T follicular helper cell (primary cell): ENCODE measurements at places on chromosomes 5 and 9.

DNA sequence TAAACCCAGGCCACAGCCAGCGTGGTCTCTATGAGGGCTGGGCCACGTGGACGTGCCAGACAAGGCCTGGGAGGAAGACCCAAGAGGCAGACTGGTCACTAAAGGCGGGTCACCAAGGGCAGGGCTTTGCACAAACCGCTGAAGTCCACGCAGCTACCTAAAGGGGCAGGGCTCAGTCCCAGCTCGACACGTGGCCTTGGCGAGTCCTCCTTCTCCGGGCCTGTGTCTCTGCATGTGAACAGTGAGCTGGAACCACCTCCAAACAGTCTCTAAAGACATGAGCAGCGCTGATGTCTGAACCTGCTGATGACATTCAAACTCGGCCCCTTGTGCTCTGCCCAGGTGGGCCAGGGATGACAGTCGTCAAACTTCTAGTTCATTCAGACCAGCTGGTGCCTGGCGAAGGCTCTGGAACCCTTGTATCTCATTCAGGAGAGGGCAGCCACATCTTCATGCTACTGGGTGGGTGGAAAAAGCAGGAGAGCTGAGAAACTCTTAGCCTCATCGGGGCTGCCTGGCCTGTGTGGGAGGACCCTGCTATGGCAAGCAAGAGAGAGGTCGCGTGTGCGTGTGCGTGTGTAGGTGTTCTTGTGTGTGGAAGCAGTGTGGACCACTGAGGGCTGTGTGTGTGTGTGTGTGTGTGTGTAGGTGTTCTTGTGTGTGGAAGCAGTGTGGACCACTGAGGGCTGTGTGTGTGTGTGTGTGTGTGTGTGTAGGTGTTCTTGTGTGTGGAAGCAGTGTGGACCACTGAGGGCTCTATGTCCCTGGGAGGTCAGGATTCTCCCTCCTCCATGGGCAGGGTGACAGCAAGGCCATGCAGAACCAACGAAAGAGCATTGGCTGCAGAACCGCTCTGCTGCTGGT, 14.1 kb upstream of the SLC25A51 start:
- DNase-seq: no peak

- DNase-seq: no peak
Observed at GRCh38 chr5:42840269-42840668, 28.6 kb upstream of the SELENOP start.

- no peak for DNase-seq
Observed at GRCh38 chr5:10498350-10498749, 56.7 kb downstream of the ROPN1L start.

DNA sequence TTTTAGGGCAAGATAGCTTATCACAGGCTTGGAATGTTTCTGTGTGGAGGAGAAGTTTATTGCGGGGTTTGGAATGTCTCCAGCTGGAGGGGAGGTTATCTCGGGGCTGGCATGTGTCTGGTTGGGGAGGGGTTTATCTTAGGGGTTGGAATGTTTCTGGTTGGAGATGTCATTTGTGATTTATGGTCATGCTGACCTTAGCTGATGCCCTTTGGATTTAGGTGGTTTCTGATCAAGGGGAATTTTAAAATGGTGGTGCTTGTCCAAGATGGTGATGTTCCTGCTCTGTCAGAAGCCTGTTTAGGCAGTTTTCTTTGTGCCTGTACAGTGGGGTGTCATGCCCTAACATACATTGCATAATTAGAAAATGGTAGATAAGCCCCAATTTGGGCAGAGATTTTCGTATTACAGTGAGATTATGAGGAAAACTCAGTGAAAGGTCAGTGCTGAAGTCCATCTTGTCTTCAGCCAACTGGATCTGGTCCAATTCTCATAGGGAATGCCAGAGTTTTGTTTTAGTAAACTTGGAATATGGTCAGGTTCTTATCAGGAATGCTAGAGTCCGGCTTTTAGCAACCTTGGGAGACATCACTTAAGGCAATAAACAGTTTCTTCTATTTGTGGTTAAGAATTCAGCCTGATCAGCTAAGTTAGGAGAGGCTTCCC, 14.3 kb downstream of the CDK20 start:
- no peak for DNase-seq

DNA sequence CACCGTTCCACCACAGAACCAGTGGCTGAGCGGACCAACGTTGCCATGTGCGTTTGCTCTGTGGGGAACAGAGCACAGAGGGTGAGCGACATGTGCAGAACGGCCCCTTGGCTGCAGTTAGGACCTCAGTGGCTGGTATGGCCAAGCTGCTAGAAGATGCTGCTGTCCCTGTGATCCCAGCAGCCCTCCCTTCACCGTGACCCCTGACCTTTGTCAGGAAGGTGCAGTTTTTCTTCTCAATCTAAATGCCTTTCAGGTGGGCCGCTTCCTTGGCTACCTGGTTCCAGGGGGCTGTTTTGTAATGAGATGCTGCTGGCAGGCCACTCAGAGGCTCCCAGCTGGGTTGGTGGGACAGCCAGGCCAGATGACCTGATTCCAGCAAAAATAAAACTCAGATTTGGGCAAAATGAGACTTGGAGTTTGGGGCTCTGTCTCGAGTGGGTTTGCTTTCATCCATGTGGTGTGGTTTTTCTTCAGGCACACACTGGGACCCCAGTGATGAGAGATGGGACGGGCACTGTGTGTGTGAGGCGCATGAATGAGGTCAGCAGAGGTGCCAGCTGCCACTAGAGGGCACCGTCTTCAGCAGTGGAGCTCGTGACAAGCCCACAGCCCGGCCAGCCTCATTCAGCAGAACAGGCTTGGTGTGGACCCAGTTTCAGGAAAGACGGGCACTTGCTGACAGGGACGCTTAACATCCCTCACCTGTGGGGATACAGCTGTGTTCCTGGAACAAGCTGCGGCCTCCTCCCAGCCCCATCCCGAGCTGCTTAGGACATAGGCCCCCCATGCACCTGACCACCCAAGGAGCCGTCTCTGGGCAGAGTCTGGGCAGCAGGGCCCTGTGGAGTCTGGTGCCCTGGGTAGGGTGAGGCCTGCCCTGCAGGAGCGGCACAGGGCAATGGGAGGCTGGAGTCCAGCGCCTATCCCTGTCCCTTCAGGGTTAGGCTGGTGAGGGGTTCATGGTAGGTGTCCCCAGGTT, 4.1 kb downstream of the MRPS2 start:
- DNase-seq: peak; percentile 33

DNA sequence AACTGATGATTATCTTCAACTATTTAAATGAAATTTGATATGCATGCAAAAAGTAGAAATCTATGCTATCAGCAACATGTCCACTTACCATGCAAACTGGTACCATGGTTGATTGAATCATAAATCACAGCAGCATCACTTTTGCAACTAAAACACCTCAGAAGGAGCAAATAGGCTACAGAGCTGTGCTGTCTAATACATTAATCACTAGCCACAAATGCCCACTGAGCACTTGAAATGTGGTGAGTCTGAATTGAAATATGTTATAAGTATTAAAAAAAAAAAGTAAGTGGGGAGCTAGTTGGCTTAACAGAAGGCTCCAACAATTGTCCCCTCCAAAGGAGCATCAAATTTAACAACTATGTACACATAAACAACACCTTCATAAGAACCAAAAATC, 112.5 kb downstream of the FAM114A2 start:
- DNase-seq: no peak

DNA sequence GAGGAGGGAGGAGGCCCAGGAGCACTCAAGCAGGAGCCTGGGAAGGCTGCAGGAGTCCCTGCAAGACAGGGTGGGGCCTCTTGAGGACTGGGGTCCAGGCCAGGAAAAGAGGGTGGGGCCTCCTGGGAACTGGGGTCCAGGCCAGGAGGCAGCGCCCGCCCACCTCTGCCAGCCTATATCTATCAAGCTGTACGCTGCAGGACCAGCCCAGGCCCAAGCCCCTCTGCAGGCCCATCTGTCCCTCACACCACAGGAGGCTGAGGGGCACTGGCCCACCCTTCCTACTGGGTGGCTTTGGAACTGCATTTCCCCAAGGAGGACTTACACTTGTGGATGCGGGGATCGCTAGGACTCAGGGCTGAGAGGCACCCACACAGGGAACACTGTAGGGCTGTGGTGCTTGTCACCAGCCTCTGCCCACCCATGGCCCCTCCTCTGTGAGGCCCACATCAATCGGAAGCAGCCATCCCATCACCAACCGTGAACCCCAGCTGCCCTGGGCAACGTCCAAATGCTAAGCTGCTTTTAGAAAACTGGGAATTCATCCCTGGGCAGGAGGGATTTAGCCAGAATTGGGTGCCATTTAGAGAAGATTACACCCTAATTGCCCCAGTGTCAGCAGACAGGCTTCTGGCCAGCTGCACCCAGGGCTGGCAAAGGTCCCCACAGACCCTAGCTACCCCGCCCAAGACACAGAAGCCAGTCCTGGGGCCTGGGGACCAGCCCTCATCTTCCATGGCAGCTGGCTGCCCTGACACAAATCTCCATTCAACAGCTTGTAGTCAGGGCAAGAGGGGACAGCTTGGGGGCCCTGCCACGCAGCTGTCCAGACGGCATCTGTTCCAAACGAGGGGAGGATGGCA, 15.3 kb downstream of the BICD2 start:
- no peak for DNase-seq

DNA sequence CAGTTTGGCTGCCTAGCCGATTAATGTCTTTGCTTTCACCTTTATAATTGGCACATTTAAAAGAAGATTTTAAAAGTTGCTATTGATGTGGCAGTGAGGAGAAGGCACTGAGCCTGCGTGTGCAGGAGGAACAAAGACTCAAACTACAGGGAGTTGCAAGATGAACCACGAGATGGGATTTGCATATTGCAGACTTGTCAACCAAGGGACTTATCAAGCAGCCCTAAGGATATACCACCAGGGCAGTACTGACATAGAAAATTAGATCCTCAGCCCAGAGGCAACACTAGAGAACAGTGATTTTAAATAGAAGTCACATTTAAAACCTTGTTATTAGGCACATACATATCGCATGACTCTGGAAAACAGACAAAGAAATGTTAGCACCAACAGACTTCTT, 342.6 kb downstream of the GLIS3 start:
- DNase-seq: no peak

GRCh38 chr5:10601246-10602030, 37.6 kb downstream of the ANKRD33B start:
- no peak for DNase-seq

GRCh38 chr5:65926893-65927292, 518 bp downstream of the ERBIN start:
- no peak for DNase-seq

- DNase-seq: no peak
Observed at GRCh38 chr5:138096997-138097828, 13.4 kb downstream of the WNT8A start.

DNA sequence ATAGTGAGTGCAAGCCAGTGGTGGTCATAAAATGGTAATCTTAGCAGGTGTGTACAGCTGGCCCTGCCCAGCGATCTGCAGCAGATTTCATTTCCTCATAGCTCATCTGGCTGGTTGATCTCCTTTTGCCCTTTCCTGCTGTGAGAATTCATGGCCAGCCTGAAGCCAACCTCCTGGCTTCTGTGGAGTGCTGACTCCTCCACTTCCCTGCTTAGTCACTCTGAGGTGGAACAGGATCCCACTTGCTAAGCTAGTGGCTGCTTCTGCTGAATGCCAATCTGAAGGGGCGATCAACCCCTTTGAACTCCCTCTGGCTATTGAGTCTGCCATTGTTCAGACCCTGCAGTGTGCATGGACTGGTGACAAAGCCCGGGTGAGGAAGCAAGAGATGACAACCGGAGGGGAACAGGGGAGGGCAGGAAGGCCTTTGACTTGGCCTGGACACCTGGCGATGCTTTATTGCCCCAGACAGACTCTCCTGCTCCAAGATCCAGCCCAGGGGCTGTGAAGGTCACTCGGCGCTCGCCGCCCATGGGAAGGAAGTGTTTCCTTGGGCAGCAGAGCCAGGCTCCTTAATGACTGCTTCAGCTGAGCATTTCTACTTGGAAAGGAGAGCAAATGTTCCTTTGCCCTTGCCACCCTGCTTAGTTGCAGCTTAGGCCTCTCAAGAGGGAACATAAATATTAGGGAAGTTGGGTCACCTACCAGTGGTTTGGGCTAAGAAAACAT, 341.1 kb downstream of the ZSWIM6 start:
- no peak for DNase-seq

DNA sequence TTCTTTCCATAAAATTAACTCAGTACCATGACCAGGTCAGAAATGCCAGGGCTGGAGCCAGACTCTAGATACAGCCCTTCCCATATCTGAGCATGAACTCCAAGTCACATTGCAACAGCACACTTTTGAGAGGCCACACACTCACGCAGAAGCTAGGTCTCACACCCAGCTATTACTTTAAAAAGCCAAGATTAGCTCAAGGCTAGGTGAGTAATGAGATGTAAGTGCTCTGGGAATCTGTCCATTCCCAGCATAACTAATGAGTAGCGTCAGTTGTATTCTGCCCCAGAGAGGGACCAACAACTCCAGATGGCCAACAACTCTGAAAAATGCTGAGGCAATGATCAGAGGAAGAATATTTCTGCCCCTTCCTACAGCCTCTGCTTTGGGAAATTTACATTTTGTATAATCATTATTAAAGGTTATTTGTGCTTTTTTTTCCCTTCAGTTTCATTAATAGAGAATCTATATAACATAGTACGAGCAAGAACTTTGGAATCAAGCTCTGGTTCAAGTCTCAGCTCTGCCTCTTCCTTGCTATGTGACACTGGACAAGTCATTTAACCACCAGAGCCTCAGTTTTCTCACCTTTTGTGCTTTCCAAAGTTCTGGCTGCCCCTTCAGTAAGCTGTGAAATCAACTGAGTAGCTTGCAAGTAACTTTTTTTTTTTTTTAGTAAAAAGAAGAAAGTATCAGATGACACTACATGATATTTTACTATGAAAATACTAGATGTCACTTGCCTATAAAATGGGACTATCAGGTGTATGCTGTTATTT, 118.3 kb downstream of the NR6A1 start:
- no peak for DNase-seq

GRCh38 chr5:19270153-19270552, 717.8 kb downstream of the CDH18 start:
- no peak for DNase-seq

DNA sequence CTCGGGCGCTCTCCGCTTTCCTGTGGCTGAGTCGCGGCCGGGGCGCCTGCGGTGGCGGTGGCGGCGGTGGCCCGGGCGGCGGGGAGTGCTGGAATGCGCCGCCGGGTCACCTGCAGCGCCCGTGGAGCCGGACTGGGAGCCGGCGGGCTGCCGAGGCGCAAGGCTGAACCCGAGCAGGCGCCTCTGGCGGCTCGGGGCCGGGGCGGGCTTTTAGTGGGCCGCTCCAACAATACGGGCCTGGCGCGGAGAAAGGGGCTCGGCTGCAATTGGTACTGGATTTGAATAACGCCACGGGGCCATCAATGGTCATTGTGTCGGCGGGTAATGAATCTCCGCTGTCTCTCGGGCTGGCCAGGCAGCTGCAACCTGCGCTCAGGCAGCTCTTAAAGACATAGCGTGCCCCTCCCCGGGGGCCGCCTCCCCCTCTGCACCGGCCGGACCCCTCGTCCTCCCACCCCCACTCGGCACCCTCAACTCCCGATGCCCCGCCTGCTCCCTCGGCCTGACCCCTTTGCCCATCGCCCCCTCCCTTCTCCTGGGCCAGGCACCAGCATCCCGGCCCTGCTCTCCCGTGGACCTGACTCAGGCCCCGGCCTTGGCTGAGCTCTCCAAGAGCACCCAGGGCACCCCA, 22.1 kb downstream of the URM1 start:
- DNase-seq: no peak

- DNase-seq: no peak
Observed at GRCh38 chr5:160485364-160485969, 63.8 kb downstream of the PTTG1 start.

GRCh38 chr5:41057231-41057630, 13.9 kb downstream of the MROH2B start:
- no peak for DNase-seq

GRCh38 chr9:93057042-93057702, 1.3 kb upstream of the SUSD3 start:
- no peak for DNase-seq
